Colonic mucosa (tissue), 4 donors: ENCODE measurements at places on chromosomes 6 and 20. TPM values are rescaled to one million over a fixed set of nuclear protein-coding genes. Genes with fewer than 3 reads are reported as not detected.

Gene BTNL2
- total RNA-seq = not detected

Gene ALDH8A1
- total RNA-seq = 0.64 TPM

Gene NMBR
- total RNA-seq = not detected

DNA sequence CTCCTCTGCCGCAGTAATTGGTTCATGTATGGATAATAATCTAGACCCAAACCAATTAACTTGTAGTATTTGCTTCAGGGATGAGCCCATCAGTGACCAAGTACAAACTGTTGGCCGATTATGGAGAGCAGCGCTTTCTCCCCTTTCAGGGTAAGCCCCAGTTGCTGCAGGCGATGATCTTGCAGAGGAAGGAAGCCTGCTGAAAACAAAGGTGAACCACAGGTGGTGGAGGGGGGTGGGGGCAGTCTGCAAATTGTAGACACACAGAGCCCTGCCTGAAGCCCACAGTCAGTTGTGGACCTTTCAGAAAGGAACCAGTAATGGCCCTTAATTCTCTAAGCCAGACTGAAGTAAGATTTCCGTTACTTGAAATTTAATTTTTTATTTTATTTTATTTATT, 167.9 kb upstream of the JARID2 start:
- DNase-seq = no peak

- no peak for DNase-seq
Measured at GRCh38 chr20:17794400-17794799, 94.6 kb downstream of the BANF2 start.

Gene EFCAB8
- 0.11 TPM for total RNA-seq

Gene EPHA7
- 4.4 TPM for total RNA-seq

- no peak for DNase-seq
Measured at GRCh38 chr6:42001506-42001905, 48.8 kb upstream of the TAF8 start.

GRCh38 chr6:121335087-121336008, 1.1 kb upstream of the TBC1D32 start:
- DNase-seq = no peak

Gene HLA-DQB1
- 6.5 TPM for total RNA-seq

DNA sequence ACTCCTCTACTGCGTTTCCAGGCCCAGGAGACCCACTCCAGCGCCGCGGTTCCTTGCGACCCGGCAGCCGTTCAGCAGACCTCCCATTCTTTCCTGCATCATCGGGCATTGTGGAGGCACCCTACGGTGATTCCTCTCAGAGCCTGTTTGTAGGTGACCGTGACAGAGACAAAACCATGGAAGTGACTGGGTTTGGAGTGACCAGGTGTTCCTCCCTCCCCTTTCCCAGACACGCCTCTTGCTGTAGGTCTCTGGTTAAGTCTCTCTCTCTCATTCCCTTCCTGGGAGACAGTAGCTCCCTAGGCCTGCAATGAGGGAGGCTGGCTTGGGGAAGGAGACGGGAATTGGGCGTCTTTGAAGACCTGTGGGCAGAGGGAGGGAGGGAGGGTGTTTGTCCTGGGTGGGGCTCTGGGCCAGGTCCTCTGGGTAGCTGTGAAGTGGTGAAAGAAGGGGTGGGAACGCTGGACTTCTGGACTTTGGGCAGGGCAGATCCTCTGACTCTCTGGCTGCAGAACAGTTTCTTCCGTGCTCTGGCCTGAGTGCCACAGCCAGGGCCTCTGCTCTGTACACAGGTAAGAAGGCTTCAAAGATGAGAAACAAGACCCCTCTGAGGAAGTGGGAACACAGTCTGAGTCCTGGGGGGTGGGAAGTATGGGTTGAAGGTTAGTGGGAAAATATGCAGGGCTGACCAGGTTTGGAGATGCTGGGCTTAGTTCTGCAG, 763 bp downstream of the KLC4 start:
- peak; percentile 90 for DNase-seq

- peak; percentile 74 for DNase-seq
Measured at GRCh38 chr6:18990059-18990978, 603.2 kb downstream of the RNF144B start.
